ENCODE measurements at places on chromosomes 1 and 21. TPM values are rescaled to one million over a fixed set of nuclear protein-coding genes. Genes with fewer than 3 reads are reported as not detected.
A peak's percentile ranks its signal among the peaks of the same experiment; 100 is the strongest.

DNA sequence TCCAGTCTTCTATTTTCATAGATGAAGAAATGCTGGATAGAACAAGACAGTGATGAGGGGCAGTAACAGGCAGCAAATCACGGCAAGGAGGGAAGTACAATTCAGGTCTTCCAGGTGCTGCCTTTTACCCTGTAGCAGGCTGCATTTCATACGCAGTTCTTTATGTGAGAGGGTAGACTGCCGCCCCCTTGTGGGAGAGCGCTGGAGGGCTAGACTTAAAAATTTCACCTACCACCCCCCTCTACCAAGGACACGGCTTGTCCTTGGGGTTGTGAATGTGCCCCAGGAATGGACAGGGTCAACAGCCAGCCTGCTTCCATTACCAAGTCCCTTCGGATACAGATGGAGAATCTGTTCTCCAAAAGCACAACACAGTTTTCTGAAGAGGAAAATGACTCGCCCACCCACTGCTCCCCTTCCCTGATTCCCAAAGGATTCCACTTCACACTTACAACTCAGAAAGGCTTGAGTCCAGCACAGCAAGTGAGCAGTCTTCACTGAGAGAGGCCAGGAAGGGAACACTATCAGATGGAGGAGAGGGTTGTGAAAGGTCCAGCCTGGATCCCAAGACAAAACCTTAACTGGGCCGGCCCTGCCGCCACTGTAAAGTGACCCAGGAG is 7.4 kb downstream of the WDR77 start:
- no peaks in the 10 kb centered on the region for H3K4me1 ChIP-seq
- no peak overlapping the region for H3K4me3 ChIP-seq
- no peaks in the 10 kb centered on the region for H3K27me3 ChIP-seq
- no peak overlapping the region for H3K27ac ChIP-seq
- no peak for DNase-seq

DNA sequence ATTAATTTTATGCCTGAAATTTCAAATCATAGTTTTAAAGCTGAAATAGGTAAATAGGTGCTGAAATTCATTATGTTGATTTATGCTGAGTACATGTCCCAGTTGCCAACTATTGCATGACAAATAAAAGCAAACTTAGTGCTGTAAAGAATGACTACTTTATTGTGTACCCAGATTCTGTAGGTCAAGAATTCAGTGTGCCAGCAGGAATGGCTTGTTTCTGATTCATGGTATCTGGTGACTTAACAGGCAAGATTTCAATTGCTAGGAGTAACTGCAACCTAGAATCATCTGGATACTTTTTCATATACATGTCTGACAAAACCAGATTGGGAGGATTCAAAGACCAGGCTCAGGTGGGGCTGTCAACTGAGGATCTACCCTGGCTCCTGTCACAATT is 678.4 kb upstream of the ADAMTS5 start:
- H3K27me3 ChIP-seq: no peaks in the 10 kb centered on the region
- no peak overlapping the region for H3K27ac ChIP-seq
- no peak overlapping the region for H3K4me3 ChIP-seq
- H3K36me3 ChIP-seq: no peaks in the 10 kb centered on the region
- no peaks in the 10 kb centered on the region for H3K4me1 ChIP-seq

Gene DENND2C
- 3.8 TPM for total RNA-seq

DNA sequence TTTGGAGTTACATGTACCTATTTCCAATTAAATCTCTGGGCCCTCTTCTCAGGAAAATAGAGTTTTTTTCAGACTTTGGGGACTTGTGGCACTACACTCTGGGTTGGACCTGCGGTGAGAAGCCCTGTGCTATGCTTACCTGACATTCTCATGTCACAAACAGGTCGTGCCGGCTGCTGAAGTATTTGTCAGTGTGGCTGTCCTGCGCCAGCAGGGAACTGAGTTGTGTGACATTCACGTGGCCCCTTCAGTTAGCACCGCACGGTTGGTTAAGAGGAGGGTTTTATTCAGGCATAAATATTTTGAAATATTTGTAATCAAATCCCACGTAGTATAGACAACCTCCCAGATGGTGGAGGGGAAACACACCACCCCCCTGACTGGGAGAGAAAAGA is 6.3 kb upstream of the COL6A2 start:
- H3K36me3 ChIP-seq: no peaks in the 10 kb centered on the region
- no peaks in the 10 kb centered on the region for H3K4me1 ChIP-seq
- no peaks in the 10 kb centered on the region for H3K27me3 ChIP-seq
- no peak for DNase-seq
- peak overlapping the region; percentile 62 for H3K27ac ChIP-seq
- no peak overlapping the region for H3K4me3 ChIP-seq

GRCh38 chr1:8595941-8596340 is 221.5 kb downstream of the RERE start:
- peak; percentile 16 for DNase-seq
- H3K27me3 ChIP-seq: no peaks in the 10 kb centered on the region
- H3K4me3 ChIP-seq: no peak overlapping the region
- H3K4me1 ChIP-seq: peaks cover 31% of the 10 kb centered on the region

- no peaks in the 10 kb centered on the region for H3K36me3 ChIP-seq
- DNase-seq: peak; percentile 73
- H3K27me3 ChIP-seq: no peaks in the 10 kb centered on the region
- H3K4me3 ChIP-seq: no peak overlapping the region
Measured at GRCh38 chr1:183293241-183293640, 107.2 kb downstream of the LAMC2 start.

Gene OR2M5
- not detected for total RNA-seq

Gene ARID1A
- total RNA-seq: 97.3 TPM

- peak; percentile 82 for DNase-seq
- H3K36me3 ChIP-seq: no peaks in the 10 kb centered on the region
Measured at GRCh38 chr1:29271724-29272123, 35.4 kb downstream of the PTPRU start.

DNA sequence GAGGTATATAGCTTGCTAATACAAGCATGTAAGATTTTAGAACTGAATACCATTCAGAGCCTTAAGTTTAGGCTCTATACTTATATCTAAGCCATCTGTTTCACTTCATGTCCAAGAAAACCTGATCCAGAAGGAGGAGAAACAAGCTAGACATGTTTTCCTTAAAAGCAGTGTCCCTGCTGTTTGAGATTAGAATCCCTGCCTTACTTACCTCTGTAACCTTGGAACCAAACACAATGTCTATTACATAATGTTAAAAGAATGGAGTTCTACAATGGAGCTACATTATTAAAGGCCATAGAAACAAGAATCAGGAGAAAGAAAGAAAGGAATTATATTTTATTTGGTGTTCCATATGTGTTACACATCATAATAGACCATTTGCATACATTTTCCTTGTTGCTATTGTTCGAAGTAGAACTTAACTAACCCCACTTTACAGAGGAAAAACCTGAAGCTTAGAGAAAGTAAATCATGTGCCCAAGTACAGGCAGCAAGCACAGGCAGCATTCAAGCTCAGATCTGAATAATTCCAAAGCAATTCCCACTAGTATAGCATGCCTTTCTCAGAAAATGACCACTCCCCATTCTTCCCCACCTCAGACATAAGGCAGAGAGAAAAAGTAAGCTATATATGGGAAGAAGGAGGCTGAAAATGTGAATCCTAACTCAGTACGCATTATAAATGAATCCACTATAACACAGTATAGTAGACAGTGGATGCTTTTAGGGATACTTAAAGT is 380.1 kb upstream of the SPAG17 start:
- no peaks in the 10 kb centered on the region for H3K36me3 ChIP-seq
- H3K4me3 ChIP-seq: no peak overlapping the region
- H3K27me3 ChIP-seq: no peaks in the 10 kb centered on the region
- H3K4me1 ChIP-seq: no peaks in the 10 kb centered on the region
- no peak overlapping the region for H3K27ac ChIP-seq

GRCh38 chr1:106926803-106927582 is 129.5 kb upstream of the PRMT6 start:
- no peaks in the 10 kb centered on the region for H3K36me3 ChIP-seq
- H3K4me1 ChIP-seq: no peaks in the 10 kb centered on the region
- no peak overlapping the region for H3K27ac ChIP-seq
- no peak overlapping the region for H3K4me3 ChIP-seq
- no peak for DNase-seq

- no peak within 1 kb of the TSS for H3K27ac ChIP-seq
- H3K4me1 ChIP-seq: no peaks in the 10 kb centered on the region
- no peaks in the 10 kb centered on the region for H3K27me3 ChIP-seq
- H3K36me3 ChIP-seq: no peaks in the 10 kb centered on the region
- no peak within 1 kb of the TSS for H3K4me3 ChIP-seq
Measured at GRCh38 chr1:158754420-158754819, at the start of gene OR6K6. Gene OR6K6, plus strand, starts transcription at chr1:158754720. Its CDS starts 168 bp downstream, at chr1:158754888.

DNA sequence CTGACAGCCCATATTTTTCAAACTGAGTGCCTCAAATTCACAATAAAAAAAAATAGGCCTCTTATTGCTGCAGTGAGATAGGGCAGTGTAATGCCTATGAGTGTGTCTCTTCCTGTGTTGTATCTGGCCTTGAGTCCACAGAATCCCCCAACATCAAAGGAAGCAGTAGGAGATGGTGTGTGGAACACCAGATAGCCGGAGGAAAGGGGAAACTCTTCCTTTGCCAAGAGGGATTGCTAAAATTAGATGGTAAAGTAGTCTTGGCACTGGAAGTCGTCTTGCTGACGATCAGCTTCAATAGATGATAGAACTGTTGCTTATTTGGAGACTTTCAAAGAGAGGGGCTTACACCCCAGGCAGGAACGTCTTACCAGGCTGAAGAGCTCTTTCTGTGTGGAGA is 51.8 kb downstream of the RUNX1 start:
- DNase-seq: no peak
- no peak overlapping the region for H3K27ac ChIP-seq
- no peaks in the 10 kb centered on the region for H3K4me1 ChIP-seq
- H3K36me3 ChIP-seq: no peaks in the 10 kb centered on the region

DNA sequence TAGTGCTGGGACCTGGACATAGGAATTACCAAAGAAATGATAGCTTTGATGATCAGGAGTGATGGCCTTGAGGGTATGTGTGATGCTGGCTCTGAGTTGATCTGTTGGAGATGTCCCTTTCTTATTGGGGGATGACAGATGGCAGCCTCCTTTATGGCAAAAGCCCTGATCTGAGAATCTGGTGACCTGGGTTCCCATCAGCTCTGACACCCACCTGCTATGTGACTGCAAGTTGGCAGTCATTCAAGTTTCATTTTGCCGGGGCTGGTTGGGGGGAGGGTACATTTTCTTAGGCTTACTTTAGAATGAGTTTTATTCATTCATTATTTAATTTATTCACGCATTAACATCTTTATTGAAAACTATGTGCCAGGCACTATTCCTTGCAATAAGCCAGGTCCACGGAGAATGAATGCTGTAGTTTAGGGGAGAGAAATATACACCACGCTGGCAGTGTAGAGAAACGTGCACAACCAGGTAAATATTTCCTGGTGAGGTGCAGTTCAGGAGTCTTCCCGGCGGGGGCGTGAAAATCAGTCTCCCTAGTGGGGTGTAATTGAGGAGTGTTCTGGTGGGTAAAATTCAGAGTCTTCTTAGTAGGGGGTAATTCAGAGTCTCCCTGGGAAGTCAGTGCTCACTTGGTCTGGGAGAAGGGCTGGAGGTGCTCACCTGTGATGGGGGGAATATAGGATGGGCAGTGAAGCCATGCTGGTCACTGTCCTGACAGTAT is 401.3 kb downstream of the CAMTA1 start:
- H3K27ac ChIP-seq: no peak overlapping the region
- no peaks in the 10 kb centered on the region for H3K27me3 ChIP-seq
- H3K4me1 ChIP-seq: no peaks in the 10 kb centered on the region
- no peak overlapping the region for H3K4me3 ChIP-seq

Gene HSD3B2
- not detected for total RNA-seq

Gene SYT2
- total RNA-seq: not detected

- H3K36me3 ChIP-seq: no peaks in the 10 kb centered on the region
- H3K27ac ChIP-seq: no peak overlapping the region
- no peak overlapping the region for H3K4me3 ChIP-seq
- H3K4me1 ChIP-seq: no peaks in the 10 kb centered on the region
- DNase-seq: no peak
Measured at GRCh38 chr1:96641282-96641681, 80.3 kb upstream of the PTBP2 start.

DNA sequence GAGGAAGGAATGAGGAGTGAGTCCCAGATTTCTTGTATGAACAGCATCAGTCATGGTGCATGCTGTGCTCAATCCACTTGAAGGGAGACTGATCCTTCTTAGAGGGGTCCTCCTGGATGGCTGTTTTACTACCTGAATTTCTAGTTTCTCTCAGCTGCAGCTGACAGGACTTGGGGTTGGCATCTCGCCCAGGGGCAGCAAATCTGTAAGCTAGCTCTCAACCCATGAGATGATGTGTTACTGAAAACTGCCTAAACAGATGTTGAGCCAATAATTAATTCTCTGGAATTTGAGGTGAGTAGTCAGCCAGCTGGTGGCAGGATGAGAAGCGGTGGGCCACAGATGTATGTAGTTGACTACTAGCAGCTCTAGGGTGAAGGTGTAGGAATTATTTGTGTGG is 19.6 kb downstream of the BACH1 start:
- no peak overlapping the region for H3K27ac ChIP-seq
- peaks cover 29% of the 10 kb centered on the region for H3K4me1 ChIP-seq
- no peaks in the 10 kb centered on the region for H3K36me3 ChIP-seq
- no peak overlapping the region for H3K4me3 ChIP-seq
- DNase-seq: peak; percentile 28

DNA sequence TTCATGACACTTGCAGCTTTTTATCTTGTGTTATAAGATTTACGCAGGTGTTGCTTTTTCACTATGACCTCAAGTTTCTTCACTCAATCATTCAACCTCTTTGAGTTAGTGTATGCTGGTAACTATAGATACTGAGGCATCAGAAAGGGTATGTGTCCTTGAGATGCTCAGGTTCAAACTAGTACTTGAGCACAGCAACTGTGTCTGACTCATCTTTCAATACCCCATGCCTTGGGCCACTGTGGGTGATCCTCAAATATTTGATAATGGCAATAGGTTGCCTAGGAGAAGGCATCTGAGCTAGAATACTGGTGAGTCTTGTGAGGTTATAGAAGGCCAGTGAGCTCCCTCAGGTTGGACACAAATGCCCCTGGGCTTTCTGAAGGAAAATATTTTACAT is 88.1 kb upstream of the SPATA6 start:
- no peaks in the 10 kb centered on the region for H3K36me3 ChIP-seq
- no peak for DNase-seq
- H3K4me1 ChIP-seq: no peaks in the 10 kb centered on the region
- no peak overlapping the region for H3K27ac ChIP-seq
- H3K27me3 ChIP-seq: no peaks in the 10 kb centered on the region

DNA sequence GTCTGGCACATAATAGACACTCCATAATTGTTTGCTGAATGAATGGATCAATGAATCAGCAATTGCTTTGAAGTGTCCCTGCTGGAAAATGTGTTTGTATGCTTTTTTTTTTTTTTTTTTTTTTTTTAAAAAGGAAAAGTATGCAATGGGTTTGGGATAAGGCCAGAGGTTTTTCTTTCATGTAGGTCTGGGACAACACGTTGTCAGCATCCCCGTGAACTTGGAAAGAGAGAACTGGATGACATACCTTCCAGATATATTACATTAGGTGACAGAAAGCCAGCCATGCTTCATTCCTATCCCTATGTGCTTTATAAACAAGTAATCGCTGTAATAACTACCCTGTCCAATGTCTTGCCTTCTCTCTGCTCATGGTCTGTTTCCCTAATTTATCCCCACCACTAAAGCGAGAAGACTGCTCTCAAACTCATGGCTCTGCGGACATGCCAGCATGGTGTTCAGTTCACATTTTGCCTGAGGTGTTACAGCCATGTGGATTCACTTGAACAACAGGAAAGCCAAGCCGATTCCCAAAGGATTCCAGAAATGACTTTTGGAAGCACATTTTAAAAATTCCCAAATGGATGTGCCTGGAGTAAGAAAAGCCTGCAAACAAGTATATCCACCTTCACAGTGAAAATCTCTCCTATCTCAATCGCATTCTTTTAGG is 34.8 kb upstream of the GREM2 start:
- H3K4me3 ChIP-seq: no peak overlapping the region
- H3K27me3 ChIP-seq: no peaks in the 10 kb centered on the region
- H3K27ac ChIP-seq: no peak overlapping the region
- no peaks in the 10 kb centered on the region for H3K36me3 ChIP-seq
- DNase-seq: no peak

- H3K4me3 ChIP-seq: no peak overlapping the region
- no peaks in the 10 kb centered on the region for H3K27me3 ChIP-seq
Measured at GRCh38 chr21:34715518-34715917, 46.7 kb downstream of the CLIC6 start.

Measured in thyroid gland (tissue), 4 donors.